ENCODE measurements at places on chromosomes 2 and 18.
A peak's percentile ranks its signal among the peaks of the same experiment; 100 is the strongest.

GRCh38 chr2:46173636-46174250 lies 123.5 kb upstream of the EPAS1 start:
- DNase-seq: no peak

- DNase-seq: no peak
Observed at GRCh38 chr2:179538406-179539123, 273.9 kb upstream of the SESTD1 start.

GRCh38 chr2:231069379-231070054 lies 12.8 kb downstream of the PSMD1 start:
- DNase-seq: no peak

DNA sequence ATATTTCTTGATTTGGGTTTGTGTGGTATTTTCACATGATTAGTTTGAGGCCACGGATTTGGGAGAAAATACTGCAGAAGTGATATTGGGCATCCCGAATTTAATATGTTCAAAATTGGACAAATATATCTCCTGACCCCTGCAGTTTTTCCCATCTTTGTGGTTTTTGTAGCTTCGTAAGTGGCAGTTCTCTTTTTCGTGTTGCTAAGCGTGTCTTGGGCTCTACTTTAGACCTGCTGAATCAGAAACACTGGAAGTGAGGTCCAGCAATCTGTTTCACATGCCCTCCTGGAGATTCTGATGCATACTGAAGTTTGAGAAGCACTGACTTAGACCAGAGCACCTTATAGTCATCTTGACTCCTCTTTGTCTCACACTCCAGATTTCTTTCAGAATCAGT lies 98.3 kb downstream of the EPB41L5 start:
- no peak for DNase-seq

GRCh38 chr2:225930687-225931086 lies 531.2 kb downstream of the NYAP2 start:
- no peak for DNase-seq

DNA sequence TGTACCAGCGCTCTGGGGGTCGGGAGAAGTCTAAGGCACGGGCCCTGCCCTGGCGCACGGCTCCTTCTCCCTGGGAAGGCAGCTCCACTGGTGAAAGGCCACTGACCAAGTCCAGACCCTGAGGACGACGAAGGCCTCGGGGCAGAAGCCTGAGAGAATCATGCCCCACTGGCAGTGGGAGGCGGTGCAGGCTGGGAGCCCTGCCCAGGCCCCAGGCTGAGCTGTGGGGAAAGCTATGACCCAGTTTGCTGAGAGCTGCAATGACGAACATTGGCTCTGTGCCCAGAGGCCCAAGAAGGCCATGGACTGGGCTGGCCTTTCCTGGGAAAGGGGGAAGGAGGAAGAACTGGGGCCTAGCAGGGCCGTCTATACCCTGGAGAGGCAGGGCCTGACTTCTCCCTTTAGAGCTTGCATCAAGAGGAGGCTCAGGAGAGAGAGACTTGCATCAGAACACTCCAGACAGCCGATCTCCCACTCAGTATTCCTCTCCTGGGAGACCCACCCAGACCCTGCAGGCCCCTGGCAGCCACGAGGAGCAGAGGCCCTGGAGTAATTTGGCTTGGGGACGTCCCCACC lies 32.9 kb downstream of the HS1BP3 start:
- peak; percentile 98 for DNase-seq

GRCh38 chr2:64978514-64979268 lies 10.5 kb upstream of the SLC1A4 start:
- DNase-seq: no peak

- no peak for DNase-seq
Observed at GRCh38 chr2:237440819-237441281, 26.9 kb upstream of the COL6A3 start.

- no peak for DNase-seq
Observed at GRCh38 chr2:1278125-1278524, 135.1 kb upstream of the TPO start.
